NCI-H187 (cell line): ENCODE measurements at places on chromosomes 1 and 21.

DNA sequence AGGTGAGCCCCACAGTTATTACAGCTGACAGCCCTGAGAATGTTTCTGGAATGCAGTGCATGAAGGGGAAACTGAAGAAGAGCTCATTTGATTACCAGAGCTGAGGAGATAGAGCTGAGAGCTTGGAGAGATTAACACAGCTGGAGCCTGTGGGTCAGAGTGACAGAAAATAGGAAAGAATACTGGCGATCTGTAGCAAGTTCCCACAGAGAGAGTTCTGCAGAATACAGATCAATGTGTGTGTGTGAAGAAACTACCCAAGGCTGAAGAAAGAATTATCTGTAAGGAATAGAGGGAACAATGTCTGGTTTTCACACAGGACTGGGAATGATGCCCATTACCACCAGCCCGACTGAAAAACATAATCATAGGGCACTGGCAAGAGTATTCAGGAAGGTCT is 103.6 kb upstream of the SNX7 start:
- DNase-seq: no peak

DNA sequence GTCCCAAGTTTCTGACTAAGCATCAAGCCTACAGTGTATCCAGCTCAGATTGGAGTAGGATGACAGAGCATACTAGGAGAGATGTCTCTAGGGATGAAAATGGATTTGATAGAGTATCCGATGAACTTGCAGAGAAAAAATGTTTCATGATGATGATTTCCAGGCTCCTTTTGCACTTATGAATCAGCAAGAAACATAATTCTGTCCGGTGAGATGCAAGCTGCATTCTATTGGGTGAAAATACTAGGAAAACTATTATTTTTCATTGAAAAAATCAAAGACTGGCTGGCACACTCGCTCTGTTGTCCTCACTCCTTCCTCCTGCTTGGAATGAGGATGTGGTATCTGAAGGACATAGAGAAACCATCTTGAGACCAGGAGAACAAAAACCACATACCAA is 35.4 kb upstream of the RAB3GAP2 start:
- DNase-seq: no peak

GRCh38 chr1:77228836-77229235 is 9.6 kb upstream of the PIGK start:
- no peak for DNase-seq

DNA sequence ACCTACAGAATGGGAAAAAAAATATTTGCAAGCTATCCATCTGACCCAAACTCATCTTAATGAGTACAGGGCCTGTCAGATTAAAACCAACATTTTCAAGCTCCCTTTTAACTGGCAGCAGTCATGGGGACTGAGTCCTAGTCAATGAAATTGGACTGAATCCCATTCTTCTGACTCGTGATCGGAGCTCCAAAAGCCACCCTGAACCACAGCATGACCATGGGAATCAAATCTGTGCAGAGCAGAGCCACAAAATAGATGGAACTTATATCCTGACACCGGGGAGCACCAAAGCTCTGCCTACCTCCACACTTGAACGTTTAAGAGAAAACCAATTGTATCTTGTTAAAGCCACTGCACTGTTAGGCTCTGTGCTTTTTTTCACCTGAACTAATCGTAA is 5.0 kb upstream of the RWDD3 start:
- DNase-seq: no peak

DNA sequence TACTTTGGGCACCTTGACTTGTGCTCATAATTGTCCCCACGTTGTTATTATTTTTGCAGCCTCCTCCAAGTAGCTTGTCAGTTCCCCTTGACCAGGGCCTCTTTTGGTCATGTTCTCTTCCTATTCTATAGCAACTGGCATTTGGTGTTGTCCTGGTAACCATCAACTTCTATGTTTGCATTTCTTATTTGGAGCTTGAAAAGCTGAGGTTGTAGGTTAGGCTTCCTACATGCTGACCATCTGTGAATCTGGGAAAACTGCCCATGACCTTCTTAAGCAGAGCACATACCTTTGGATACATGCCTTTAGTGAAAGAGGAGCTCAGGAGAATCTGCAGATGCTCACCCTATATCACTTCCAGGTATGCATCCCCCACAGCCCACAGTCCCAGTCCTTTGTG is 160.8 kb downstream of the HHAT start:
- DNase-seq: no peak

DNA sequence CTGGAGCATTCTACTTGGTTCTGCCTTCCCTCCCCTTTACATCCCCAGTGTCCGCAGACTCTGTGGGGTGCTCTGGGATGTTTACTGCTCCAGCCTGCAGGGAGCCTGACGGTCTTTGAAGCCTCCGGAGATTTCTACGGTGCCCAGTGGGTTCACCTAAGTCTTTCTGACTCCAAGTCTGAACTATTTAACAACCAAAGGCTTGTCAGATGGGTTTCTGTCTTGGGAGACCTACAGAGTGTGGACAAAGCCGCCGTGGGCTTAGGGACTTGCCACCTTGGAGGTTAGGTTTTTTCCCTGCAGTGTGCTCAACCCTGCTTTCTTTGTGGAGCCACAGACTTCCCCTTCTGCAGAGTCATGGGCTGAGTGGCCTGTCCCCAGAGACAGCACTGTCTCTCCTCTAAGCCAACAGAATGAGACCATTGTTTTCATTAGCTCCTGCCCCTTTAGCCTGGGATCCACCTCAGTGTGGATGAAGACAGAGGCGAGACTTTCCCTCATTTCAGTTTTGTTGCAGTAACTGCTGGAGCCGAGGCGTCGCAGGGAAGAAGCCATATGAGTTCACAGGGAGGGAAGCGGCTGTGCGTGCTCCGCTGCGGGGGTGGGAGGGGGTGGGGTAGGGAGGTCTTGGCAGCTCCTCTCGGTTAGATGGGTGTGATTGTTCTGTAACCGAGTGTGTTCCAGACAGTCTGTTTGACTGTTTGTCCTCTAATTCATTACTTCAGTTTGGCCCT is 120.7 kb downstream of the CNIH3 start:
- no peak for DNase-seq

DNA sequence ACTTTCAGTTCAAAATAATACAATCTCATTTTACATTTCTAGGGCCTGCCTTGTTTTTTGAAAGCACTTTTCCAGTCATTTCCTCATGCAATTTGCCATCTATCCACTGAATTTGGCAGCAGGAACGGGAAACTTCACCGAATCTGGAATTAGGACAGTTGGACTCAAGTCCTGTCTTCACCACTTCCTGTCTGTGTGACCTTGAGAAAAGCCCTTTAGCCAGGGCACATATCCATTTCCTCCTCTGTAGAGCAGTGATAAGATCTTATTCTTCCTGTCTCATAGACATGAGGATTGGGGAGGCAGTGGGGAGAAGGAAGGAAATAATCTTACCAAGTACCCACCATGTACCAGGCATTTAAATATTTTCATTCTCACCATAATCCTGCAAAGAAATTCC is 12.0 kb downstream of the VAV3 start:
- DNase-seq: no peak

- DNase-seq: no peak
Observed at GRCh38 chr1:25543005-25543424, 391 bp upstream of the LDLRAP1 start.

DNA sequence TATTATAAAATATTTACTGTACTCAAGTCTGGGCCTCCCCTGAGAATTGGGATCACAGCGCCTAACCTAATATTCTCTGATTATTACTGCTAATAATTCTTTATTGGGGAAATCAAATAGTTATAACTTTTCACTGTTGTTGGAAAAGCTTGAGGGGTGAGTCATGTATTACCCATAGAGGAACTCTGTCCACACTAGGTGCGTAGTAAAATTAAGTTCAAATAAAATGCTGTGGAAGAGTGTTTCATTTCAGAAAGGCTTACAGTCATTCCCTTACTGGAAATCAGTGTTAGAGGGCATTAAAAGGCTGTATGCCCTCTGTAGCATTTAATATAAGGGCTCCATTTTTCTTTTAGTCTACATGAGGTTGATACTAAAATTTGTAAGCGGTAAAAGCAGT is 135.0 kb upstream of the NFIA start:
- DNase-seq: no peak

DNA sequence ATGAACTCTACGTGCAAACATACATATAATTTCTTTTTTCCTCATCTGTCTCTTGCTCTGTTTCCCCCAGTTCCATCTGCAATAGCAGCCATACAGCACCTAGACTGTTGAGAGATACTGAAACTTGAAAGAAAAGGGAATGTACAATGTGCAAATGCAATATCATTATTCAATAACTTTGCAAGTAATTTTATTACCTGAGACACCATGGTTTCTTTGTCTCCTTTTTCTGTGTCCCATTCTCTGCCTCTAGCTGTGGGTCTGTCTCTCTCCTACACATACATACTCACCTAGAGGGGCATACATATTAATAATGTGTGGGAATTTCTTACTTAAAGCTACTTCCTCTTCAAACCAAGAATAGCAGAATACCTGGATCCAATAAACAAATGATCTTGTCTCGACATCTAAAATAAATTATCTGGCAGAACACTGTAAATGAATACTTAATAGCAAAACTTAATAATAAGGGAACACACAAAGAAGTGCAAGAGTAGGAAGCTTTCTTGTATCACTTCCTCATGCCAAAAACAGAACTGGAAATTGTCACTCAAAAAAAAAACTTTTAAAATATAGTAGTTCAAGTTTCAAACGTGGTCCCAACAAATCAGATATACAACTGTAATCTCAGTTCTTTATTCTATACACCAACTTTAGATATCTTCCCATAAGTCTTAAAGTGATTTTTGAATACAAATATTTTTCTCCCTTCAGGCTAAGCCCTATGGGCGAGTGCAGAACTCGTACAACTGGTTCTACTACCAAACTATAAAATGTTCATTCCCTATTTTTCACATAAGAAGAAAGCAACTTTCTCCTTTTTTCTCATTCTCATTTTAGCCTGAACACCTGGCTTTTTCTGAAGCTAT is 194.6 kb downstream of the NRIP1 start:
- no peak for DNase-seq

DNA sequence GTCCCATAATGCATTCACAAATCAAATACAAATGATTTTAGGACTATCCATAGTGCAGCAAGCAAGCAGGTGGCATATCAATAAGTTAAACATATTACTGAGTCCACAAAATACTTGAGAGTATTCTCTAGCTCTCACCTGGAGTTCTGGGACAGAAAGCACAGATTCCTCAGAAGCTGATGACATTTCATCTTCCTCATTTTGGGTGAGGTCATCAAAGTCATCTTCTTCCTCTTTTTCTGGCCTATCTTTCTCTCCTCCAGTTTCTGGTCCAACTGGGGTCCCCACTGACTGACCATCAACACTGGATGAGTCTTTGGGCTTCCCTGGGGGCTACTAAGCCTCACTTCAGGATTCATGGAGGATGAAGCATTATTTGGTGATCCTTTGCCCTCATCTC is 38.9 kb downstream of the YY1AP1 start:
- DNase-seq: no peak

DNA sequence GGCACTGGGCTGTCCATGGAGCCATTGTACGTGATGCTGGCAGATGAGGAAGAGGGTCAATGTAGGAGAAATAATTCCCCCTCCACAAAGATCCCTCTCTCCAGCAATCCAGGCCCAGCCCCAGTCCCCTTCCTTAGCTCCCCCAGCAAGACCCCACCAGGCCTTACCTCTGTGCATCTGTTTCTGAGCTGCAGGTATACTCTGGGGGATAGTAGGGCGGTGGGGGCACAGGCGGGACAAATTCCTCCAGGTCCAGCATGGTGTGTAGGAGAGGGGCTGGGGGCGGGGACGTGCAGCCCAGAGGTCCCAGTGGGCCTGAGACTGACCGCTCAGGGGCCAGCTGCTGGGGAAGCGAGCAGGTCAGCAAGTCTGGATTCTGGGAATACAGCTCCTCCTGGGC is 3.7 kb downstream of the ENTREP3 start:
- DNase-seq: no peak

DNA sequence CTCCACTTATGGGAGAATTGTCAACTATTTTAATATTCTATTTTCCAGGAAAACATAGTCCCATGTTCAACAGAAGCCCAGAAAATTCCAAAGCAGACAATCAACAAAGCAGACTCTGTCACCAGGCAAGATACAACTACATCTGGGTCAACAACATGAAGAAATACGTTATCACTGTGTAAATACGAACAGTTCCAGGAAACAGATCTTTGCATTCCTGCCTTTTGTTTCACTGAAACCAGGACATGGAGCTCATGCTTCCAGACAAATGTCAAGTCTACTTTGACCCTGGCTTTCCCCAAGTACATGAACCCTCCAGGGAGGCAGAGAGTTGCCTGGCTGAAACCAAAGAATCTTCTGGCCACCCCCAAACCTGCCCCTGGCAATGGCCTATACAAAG is 106.7 kb downstream of the SETD4 start:
- DNase-seq: no peak

DNA sequence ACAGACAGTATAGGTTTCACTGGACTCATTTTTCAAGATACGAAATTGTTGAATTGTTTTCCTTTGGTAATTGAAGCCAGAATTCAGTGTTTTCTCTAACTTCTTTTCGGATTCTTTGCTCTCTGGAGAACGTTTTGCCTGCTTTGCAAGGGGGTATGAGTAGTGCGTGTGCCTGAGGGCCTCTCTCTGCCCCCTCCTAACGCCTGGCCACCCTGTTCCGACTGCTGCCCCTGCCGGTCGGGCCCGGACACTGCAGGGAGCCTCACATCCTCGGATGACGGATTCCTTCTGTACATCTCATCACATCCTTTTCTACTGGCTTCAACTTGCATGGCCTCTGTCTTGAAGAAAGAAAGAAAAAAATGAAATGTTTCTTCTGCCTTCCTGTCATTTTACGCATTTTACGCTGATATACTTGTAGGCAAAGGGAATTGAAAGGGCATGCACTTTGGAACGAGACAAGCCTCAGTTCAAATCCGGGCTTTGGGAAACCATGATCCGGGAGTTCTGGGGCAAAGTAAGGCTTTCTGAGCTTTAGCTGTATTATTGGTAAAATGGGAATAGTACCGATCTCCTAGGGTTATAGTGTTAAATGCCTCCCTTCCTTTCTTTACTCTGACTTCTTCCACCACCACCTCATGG is 65.1 kb downstream of the DISC1 start:
- DNase-seq: no peak

GRCh38 chr1:174491606-174492005 is 43.8 kb downstream of the GPR52 start:
- DNase-seq: no peak

GRCh38 chr1:172622541-172622940 is 36.4 kb upstream of the FASLG start:
- DNase-seq: no peak

DNA sequence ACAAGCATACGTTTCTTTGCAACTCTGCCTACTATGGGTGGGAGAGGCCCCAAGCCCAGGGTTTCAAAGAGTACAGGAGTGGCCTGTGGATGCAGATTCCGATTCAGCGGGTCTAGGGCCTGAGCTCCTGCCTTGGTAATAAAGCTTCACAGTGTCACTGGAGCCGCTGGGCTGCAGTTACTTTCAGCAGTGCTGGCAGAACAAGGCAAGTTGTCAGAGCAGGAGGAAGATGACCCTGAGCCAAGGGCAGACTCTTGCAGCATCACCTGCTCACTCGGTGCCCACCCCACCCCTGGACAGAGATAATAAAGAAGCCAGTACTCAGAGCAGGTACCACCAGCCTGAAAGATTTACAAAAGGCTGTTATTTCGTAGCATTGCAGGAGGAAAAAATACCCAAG is 8.0 kb upstream of the RAP1GAP start:
- no peak for DNase-seq
